Fibroblast of the aortic adventitia (primary cell): ENCODE measurements at places on chromosomes 16 and 17. TPM values are rescaled to one million over a fixed set of nuclear protein-coding genes. Genes with fewer than 3 reads are reported as not detected.

- DNase-seq: peak; percentile 69
Measured at GRCh38 chr17:59425085-59425931, 93.9 kb downstream of the YPEL2 start.

DNA sequence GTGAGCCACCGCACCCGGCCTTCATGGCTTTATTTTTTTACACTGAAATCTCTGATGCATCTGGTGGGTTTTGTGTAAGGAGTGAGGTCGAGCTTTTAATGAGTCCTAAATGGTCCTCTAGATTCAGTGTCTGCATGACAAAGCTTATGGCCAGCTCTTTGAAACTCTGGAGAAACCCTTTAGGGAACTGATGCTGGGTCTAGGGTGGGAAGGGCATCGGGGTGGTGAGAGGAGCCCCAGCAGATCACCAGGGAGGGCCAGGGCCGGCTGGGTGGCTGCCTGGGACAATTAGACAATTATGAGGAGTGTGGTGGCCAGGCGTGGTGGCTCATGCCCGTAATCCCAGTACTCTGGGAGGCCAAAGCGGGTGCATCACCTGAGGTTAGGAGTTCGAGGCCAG, 93.9 kb downstream of the SEC14L1 start:
- no peak for DNase-seq

- no peak for DNase-seq
Measured at GRCh38 chr16:6165330-6165979, 1067.9 kb upstream of the EEF2KMT start.

DNA sequence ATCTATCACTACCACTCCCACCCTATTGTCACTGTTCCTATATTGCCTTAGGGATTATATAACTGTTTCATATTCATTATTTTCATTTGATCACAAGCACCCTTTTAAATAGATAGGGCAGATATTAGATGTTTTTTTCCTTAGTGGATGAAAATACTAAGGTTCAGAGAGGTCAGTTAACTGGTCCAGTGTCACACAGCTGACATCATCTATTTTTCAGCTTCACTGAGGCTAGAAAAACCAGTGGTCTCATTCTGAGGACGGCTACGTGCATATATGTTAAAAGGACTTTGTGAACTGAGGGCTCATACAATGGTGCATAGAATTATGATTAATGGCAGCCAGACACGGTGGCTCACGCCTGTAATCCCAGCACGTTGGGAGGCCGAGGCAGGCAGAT, 29.0 kb upstream of the RGS9 start:
- no peak for DNase-seq

DNA sequence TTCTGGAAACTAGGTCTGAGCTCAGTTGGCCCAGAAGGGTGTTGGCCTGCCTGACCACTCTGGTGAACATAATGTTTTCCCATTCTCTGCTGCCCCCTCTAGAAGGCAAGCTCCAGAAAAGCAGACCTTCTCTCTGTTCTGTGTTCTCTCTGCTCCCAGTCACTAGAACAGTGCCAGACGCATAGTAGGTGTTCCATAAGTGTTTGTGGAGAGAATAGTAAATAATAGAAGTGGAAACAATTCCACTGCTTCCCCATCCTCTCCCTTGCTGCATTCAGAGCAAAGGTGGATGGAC, 32.2 kb upstream of the ETV4 start:
- DNase-seq: no peak

DNA sequence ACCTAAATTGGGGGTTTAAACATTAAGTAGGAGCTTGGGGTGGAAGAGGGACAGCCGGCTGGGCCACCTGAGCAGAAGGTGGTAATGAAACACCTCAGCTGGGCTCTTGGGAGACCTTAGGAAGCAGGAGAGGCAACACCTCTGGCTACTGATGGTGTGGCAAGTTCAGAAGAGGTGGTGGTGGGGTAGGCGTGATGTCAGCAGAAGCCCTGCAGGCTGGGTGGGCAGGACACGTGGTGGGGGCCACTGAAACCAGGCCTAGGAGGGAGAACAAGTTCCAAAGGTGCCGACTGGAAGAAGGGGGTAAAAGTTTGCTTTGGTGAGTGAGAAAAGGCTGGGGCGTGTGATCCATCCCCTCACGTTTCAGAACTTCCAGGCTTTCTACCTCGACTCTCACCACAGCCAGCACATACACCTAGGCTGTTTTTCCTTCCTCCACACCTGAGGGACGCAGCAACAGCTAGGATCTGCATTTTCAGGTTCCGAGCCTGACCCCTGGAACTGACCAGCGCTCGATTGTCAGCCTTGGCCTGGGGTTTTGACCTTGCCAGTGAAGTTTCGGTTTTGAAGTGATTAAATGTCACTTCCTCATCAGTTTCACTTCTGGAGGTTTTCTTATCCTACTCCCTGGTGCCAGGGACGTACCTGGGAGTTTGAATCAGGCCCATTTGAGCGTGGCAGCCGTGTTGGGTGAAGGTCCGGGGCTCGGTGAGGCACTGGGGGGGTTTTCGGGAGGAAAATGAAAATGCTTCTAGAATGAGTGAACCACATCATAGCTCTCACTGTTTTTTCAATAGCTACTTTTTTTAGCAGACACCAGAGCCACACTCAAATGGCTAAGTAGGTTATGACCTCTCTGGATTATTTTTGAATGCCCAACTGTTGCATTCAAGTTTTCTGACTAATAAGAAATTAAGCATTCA, 10.0 kb downstream of the SNN start:
- DNase-seq: no peak

- DNase-seq: peak; percentile 47
Measured at GRCh38 chr16:90019543-90020259, 445 bp upstream of the DBNDD1 start.

DNA sequence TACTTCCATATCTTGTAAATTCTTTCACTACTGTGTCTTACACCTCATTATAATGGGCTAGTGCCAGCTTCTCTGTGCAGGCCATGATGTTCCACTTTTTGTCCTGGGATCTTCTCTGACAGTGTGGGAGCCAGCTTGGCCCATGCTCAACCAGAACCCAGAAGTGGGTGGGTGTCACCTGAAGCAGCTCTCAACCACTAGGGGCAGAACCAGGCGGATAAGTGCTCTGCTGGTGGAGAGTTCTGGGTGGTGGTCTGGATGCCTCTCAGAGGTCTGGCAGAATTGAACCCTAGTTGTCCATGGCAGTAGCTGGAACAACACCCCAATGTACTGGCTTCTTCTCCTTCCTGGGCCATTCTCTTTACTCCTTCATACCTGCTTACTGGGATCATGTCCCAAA, 254.1 kb upstream of the N4BP1 start:
- no peak for DNase-seq

TP53TG3 gene
- not detected in 2 replicates for total RNA-seq

ZNF205 gene
- total RNA-seq: 12.3 and 14.7 TPM in 2 replicates

MVP gene
- 202 and 275 TPM in 2 replicates for total RNA-seq

PROCA1 gene
- total RNA-seq: 0.49 and 1.5 TPM in 2 replicates

ITGA2B gene
- total RNA-seq: 0.36 TPM in 1 of 2 replicates, not detected in the other

MT1M gene
- total RNA-seq: 3.4 and 10.3 TPM in 2 replicates

KRTAP9-4 gene
- not detected in 2 replicates for total RNA-seq

SPNS3 gene
- total RNA-seq: not detected in 2 replicates

TM4SF5 gene
- not detected in 2 replicates for total RNA-seq
